ENCODE measurements at places on chromosomes 4 and X.
A peak's percentile ranks its signal among the peaks of the same experiment; 100 is the strongest.

- no peak for DNase-seq
Measured at GRCh38 chr4:154516318-154517029, 24.9 kb upstream of the DCHS2 start.

DNA sequence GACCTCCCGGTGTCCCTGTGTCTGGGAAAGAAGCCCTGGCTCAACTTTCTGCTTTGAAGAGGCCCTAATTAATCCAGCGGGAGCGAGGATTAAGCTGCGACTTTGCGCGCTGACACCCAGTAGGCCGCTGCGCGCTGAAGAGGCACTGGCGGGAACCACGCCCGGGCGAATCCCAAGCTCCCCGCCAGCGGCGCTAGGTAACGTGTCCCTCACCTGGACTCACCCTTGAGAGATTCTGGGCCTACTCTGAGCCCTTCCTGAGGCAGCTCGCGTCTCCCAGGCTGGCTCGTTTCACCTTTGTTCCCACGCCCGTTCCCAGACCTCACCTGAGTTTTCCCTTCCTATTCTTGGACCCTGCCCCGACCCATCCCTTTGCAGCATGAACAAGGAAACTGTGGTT, 616 bp upstream of the KLHL34 start:
- DNase-seq: peak; percentile 11

DNA sequence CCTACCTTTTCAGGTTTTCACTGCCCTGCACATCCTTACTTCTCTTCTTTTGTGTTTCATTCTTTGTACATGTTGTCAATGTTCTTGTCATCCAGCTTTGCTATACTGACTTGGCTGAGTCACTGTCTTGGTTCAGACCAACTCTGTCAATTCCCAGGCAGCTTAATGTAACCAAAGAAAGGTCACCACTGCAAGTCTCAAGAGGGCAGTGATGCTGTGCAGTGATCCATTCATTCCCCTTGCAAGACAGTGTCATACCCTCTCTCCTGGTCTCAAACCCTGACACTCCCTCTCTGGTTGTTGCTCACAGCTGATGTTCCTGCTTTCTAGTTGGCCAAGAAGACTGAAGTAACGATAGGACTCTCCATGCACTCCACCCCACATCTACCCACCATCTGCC, 17.5 kb downstream of the RAB39B start:
- no peak for DNase-seq

DNA sequence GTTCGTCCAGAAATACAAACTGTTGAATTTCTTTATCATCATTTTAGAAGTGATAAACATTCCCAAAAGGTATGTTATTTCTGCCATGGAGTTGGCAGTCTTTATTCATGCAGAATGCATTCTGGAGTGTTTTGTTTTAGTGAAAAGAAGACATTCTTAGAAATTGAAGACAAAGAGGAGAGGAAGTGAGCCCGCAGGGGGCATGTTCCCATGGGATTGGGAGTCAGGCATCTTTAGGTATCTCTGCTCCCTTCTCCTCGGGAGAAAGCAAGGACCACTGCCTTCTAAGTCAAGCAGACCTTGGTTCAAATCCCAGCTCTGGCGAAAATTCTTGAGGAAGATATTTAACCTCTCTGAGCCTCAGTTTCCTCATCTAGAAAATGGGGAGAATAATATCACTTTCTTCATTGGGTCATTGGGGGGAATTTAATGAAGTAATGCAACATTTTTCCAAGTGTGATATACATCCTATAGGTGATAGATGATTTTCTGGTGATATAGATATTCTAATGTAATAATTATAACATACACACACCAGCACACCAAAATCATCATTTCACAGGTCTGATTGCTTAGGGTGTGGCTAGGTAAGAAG, 26.5 kb upstream of the CHRNA9 start:
- DNase-seq: no peak

- no peak for DNase-seq
Measured at GRCh38 chr4:78235800-78236199, 178.7 kb downstream of the FRAS1 start.

DNA sequence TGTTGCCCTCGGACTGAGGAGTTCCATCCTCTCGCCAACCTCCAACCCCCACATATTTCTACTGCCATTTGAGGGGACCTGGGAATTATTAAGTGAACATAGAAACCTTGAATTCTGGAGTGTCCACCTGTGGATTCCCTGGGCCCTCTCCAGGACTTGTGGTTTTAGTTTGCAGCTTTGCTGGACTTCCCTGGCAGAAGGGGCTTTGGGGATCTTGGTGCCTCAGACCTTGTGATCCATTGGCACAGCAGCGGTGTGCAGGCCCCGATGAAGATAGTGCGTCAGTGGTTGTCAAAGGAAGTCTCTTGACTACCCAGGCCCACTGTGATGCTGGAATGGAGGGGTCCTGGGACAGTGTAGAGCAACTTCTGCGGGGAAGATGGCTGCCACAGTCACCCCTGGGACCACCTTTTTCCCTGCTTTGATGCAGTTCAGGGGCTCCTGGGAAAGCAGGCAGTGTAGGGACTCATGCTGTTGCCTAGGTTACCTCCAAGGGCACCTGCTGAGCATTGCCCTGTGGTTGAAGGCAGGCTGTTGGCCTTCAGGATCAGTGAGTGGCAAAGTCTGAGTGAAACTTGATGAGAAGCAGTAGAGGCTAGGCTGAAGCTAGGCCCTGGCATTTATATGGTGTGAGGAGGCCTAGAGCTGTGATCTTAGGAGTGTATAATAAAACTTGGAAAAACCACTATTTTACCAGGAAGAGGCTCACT, 2.2 kb downstream of the SLC16A2 start:
- DNase-seq: no peak

DNA sequence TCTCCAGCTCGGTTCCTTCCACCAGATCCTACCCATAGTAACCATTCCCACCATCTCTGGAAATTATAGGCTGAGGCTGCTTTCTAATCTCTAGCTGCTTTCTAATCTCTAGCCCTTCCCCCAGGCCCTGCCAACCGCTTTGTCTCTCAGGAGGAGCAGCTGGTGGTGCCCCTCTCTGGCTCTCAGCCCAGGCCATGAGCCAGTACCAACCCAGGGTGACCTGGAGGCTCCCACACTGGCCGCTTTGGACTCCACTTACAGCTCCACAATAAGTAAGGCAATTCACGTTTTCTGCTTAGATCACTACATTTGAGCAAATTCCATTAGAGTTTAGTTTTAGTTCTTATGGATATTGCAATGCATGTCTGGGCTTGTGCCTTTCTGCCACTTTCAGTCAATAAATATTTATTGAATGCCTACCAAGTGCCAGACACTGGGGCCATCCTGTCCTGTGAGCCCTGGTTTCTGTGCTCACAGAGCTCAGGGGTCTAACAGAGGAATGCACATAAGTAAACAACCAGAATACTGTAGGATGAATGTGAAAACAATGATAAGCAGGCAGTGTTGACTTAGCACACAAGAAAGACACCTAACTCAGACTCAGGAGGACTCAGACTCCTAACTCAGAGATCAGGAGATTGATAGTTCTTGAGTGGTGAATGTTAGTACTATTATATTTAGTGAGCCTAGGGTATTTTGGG, 38.9 kb downstream of the SMC1A start:
- no peak for DNase-seq

DNA sequence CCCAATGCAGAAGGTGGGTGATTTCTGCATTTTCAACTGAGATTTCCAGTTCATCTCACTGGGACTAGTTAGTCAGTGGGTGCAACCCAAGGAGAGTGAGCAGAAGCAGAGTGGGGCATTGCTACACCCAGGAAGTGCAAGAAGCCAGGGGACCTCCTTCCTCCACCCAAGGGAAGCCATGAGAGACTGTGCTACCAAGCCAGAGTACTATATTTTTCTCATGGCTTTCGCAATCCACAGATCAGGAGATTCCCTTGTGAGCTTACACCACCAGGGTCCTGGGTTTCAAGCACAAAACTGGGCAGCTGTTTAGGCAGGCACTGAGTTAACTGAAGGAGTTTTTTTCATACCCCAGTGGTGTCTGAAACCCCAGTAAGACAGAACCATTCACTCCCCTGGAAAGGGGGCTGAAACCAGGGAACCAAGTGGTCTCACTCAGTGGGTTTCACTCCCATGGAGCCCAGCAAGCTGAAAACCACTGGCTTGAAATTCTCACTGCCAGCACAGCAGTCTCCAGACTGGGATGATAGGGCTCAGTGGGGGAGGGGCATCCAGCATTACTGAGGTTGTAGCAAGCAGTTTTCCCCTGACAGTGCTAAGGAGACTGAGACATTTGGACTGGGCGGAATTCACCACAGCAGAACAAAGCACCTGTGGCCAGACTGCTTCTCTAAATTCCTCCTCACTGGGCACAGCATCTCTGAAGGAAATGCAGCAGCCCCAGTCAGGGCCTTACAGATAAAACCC, 903.4 kb downstream of the TECRL start:
- no peak for DNase-seq

DNA sequence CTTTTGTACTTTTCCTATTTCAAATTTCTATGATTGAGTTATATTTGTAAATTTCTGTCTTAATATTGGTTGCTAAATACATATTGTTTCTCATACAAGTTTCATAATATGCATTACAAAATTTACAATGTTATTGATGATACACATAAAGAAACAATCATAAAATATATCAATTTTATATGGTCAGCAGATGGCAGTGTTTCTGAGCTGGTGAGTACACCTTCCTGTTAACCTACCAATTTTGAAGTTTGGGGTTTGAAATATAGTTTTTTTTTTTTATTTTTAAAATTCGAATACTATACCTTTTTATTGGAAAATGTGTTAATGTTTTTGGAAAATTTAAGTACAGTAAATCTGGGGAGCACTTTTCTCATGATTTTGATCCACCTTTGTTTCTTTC, 1953.1 kb upstream of the ADGRL3 start:
- no peak for DNase-seq

GRCh38 chr4:9812501-9813340, 31.3 kb downstream of the DRD5 start:
- no peak for DNase-seq

DNA sequence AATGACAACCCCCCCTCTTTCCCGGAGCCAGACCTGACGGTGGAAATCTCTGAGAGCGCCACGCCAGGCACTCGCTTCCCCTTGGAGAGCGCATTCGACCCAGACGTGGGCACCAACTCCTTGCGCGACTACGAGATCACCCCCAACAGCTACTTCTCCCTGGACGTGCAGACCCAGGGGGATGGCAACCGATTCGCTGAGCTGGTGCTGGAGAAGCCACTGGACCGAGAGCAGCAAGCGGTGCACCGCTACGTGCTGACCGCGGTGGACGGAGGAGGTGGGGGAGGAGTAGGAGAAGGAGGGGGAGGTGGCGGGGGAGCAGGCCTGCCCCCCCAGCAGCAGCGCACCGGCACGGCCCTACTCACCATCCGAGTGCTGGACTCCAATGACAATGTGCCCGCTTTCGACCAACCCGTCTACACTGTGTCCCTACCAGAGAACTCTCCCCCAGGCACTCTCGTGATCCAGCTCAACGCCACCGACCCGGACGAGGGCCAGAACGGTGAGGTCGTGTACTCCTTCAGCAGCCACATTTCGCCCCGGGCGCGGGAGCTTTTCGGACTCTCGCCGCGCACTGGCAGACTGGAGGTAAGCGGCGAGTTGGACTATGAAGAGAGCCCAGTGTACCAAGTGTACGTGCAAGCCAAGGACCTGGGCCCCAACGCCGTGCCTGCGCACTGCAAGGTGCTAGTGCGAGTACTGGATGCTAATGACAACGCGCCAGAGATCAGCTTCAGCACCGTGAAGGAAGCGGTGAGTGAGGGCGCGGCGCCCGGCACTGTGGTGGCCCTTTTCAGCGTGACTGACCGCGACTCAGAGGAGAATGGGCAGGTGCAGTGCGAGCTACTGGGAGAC, 1.6 kb downstream of the PCDH10 start:
- no peak for DNase-seq

DNA sequence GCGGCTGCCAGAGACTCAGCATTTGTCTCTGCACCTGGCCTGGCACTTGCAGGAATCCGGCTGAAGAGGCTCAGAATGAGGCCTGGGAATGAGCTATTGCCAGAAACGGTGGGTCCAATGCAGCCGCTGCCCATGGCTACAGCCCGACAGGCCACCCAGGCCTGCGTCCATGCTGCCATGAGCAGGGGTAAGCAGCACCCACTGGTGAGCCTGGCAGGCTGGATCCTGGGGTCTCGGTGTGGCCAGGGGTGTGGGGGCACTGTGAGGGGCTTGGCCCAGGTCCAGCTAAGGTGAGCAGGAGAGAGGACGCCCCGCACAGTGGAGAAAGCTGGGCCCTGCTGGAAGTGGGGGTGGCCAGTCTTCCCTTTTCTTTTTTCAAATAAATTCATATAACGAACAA, 60.3 kb upstream of the MXD4 start:
- DNase-seq: no peak

Measured in stimulated activated CD4-positive, alpha-beta T cell treated with anti-CD3 and anti-CD28 coated beads, Interleukin-2, amount 100 ng/mL, for 48 hours (primary cell).